ENCODE measurements at places on chromosomes 11 and 22. TPM values are rescaled to one million over a fixed set of nuclear protein-coding genes. Genes with fewer than 3 reads are reported as not detected.
A peak's percentile ranks its signal among the peaks of the same experiment; 100 is the strongest.

DNA sequence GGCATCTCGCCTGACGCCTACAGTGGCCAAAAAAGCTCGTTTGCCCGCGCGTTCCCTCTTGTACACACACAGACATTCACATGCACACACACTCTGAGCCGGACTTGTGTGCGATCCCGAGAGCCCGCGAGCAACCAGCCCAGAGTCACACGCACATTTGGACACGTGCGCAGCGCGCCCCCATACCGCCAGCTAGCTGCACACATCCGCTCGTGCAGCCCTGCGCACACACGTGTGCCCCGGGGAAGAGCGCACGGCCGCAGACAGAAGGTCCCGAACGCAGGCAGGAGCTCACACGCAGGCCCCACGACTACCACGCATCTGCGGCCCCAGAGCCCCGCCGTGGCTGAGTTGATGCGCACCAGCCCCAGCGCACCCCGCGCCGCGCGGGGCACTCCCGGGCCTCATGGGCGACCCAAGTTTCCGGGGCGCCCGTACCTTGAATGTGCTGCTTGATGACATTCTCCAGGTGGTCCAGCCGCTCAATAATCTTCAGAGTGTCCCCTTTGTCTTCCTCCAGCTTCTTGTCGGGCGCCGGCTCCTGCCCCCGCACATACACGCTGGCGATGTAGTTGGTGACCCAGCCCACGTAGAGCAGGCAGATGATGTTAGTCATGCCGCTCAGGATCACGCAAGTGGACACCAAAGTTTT, 758 bp downstream of the GALNT18 start:
- peak; percentile 84 for DNase-seq

DNA sequence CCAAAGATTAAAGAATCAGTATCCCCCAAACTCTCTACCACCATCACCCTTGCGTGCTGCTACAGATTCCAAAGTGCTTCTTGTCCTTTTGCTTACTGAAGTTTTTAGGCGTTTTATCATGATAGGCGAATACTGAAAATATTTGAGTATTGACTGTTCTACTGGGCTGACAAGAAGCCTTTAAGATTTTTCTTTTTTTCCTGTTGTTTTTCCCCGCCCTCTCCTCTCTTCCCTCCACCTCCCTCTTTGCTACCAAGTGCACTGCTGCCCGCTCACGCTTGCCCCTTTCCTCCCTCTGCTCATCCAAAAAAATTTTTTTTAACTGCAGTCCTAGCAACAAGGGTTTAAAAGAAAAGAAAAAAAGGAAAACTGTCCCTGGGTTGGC, 679 bp downstream of the SPCS2 start:
- no peak for DNase-seq

DNA sequence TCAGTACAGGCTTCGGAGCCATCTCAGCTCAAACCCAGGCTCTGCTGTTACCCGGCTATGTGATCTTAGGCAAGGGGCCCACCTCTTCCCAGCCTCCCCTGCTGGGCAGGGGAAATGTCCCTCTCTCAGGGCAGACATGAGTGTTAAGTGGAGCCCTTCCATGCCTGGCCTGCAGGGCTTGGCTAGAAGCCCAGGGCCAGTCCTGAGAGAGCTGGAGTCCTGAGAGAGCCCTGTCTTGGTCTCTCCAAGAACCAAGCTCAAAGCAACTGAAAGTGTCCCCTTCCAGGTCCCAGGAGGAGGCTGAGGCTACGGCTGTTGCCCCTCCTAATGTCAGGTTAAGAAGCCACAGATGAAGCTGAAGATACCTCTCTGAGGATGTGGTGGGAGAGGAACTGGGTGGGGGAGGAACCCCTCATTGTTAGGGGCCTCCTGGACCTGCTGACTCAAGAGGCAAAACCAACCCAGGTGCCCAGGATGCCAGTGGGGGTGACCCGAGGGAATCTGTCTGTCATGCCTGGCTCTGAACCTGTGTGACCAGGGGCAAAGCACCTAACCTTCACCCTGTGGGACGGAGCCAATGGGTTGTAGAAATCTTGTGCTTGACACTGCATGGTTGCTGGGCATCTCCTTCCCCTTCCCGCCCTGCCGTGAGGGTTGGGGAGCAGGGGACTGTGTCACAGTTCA, 4.2 kb downstream of the ZP1 start:
- peak; percentile 69 for DNase-seq

Gene MCAT
- 12.7 TPM for total RNA-seq

Gene DEFB131B
- not detected for total RNA-seq

DNA sequence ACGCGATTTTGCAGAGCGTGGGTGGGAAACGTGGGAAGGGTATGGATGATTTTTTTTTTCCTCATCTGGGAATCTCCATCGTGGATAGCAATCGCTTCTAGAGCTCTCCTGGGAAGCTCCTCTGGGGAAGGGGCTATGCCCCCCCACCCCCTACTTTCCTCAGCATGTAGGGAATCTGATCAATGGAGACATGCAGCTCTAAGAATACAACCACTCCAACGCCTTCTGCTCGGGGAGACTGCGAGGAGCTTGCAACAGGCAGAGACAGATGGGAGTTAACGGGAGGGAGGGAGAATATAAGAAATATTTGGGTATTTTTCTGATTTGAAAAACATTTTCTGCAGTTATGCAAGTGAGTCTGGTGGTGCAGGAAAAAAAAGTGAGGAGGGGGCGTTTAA, 104.6 kb upstream of the HSD17B12 start:
- DNase-seq: no peak

GRCh38 chr22:31243339-31244045, 31.4 kb downstream of the LIMK2 start:
- peak; percentile 71 for DNase-seq

Gene RIMBP3B
- 0.29 TPM for total RNA-seq

DNA sequence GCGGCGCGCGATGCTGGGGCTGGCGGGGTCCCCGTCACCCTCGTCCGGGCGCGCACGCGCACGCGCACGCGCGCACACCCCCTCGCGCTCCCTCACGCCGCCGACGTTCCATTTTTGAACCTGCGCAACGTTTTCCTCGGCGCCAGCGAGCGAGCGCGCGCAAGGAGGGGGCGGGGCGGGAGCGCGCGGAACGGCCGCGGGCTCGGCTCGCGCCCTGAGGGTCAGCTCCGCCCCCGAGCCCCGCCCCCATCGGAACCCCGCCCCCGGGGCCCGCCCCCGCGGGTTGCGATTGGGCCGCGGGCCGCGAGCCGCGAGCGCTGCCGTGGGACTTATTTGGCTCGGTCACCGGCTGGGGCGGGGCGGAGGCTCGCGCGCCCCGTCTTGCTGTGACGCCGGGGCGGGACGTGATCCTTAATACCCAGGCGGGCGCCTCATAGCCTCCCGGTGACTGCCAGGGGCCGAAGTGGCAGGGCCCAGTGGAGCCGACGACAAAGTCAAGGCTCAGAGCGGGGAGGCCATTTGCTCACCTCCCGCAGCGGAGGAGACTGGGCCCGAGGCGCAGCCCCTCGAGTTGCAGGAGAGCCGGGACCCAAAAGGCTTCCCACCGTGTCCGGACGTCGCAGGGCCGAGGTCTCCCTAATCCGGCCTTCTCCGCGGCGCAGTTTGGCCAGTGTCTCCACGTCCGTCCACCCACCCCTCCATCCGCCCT, at the start of gene CBX7:
Gene CBX7 (minus strand): TSS at position 170 of the 709 bp plus-strand sequence. CDS start 236 bp downstream, outside the sequence.
- peak; percentile 99 for DNase-seq

- no peak for DNase-seq
These were observed 590.2 kb upstream of the LRRC4C start for GRCh38 chr11:42049650-42050049.

Gene ISX
- total RNA-seq: not detected

DNA sequence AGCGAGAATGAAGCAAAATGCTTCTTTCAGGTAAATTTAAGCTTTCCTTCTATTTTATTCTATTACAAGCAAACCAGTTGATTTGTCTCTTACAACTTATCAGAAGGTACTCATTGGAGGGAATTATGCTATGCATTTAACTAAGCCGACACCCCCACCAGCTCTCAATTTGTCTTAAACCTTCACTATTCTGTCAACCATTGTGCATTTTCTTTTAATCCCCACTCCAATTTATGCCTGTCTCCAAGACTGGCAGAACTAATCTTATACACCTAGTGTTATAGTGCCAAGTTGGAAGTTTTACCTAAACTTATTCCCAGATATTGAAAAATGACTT, 12.5 kb downstream of the TAF1D start:
- DNase-seq: no peak

DNA sequence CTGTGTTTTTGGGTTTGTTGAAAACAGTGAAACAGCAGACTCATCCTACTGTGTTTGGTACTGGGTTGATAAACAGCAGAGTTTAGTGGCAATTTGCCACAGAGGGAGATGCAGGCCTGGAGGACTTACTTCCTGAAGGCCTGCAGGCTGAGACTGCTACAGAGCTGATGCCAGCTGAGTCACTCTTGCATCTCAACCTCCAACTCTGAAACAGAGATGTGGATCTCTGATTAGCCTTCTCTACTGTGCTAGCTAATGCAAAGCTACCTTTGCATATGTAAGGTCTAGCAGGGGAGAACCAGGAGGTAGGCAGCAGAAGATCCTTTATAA, 14.3 kb downstream of the ATP5MG start:
- peak; percentile 73 for DNase-seq

GRCh38 chr11:63612181-63612580, 2.1 kb downstream of the PLAAT3 start:
- no peak for DNase-seq

- DNase-seq: peak; percentile 77
These were observed 1.1 kb downstream of the SCN2B start for GRCh38 chr11:118175031-118175992.

Gene GRAP2
- not detected for total RNA-seq

- DNase-seq: peak; percentile 62
These were observed 14.0 kb upstream of the NRIP3 start for GRCh38 chr11:9017773-9018172.

- DNase-seq: no peak
These were observed 51.7 kb downstream of the PPP2R1B start for GRCh38 chr11:111714522-111714921.

DNA sequence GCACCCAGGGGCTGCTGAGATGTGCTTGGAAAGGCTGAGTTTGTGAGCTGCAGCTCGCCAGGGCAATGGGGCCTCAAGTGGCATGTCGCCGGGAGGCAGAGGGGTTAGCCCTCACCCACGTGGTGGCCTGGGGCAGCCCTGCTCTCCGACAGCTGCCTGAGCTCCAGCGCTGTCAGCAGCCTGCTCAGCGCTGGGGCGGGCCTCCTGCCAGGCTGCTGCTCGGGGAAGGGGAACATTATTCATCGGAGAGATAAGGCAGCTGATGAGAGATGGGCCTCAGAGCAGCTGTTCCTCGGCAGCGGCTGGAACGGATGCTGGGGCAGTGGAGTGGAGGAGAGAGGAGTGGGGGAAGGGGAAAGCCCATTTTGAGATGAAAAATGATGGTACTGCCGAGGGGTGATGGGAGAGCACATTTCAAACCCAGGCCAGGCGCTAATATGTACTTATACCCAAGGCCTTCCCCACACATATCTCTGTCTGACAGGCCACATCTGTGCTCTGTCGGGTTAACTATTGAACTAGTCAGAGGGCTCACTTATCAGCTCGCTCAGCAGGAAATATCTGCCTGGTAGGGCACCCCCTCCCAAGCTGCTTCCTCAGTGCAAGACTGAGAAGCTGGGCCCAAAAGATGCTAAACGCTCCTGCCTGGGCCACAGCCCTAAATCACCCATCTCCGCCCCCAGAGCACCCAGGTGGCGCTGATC, 79.5 kb downstream of the TIMP3 start:
- DNase-seq: no peak

- DNase-seq: no peak
These were observed 32.6 kb upstream of the SLC6A5 start for GRCh38 chr11:20566591-20567434.

DNA sequence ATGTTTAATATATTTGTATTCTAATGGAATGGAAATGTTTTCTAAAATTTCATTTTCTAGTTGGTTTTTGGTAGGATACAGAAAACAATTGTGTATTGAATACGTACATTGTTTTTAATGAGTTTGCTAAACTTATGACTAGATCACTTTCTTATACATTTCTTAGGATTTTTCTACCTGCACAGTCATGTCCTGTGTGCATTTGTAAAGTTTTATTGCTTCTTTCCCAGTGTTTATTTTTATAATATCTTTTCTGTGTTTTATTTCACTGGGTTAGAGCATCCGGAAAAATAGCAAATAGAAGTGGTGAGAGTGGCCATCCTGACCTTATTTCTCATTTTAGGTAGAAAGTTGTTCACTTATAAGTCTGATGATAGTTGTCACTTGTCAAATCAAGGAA, 103.6 kb downstream of the TMEM135 start:
- no peak for DNase-seq

- DNase-seq: no peak
These were observed 455.4 kb upstream of the CNTN5 start for GRCh38 chr11:98565311-98565710.

All from osteoblast (primary cell).